ENCODE measurements at places on chromosomes 4 and X. TPM values are rescaled to one million over a fixed set of nuclear protein-coding genes. Genes with fewer than 3 reads are reported as not detected.

The BTC gene
- 7.1 TPM for total RNA-seq

The TRIM75 gene
- total RNA-seq = 0.09 TPM

The IGSF1 gene
- total RNA-seq = 90.7 TPM

The ODAM gene
- not detected for total RNA-seq

The TMPRSS11A gene
- not detected for total RNA-seq

The RPS6KA6 gene
- total RNA-seq = 4.0 TPM

The NPY2R gene
- under 0.01 TPM for total RNA-seq

GRCh38 chr4:15398001-15398400, 29.8 kb upstream of the C1QTNF7 start:
- no peak for DNase-seq

DNA sequence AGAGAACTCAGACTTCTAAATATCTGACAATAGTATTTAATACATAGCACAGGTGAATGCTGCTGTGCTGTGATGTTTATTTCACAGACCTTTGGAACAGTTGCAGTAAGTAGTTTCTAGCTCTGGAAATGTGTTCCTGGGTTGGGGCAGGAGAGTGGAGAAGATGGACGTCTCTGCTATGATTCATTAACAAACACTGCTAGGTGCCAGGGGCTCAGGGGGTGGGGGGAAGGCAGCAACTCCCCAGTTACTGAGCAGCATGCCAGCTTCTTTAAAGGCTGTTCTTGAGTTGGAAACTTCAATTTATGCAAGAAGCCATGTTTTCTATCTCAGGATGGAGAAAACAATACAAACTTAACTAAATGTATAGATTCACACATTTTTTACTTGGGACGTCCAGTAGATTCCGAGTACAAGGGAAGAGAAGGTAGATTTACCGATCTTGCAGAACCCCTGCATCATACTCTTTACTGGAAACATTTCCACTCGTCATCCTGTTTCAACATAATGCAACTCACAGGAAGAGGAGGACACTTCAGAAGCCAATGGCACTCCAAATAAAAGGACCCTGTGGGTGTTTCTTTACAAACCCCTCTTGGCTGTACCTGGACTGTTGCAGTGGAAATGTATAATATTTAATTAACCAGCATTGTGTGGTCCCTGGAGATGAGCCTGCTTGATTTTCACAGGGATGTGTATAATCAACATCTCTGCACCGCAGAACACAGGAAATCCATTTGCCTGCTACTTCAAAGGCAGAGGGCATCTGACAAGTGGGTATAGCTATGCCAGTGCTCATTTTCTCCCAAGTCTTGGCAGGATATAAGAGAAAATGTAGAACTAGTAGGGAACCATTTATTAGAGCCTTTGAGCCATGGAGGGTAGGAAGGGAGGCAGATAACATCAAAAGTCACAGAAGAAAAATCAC, 171.4 kb downstream of the SH3KBP1 start:
- no peak for DNase-seq

DNA sequence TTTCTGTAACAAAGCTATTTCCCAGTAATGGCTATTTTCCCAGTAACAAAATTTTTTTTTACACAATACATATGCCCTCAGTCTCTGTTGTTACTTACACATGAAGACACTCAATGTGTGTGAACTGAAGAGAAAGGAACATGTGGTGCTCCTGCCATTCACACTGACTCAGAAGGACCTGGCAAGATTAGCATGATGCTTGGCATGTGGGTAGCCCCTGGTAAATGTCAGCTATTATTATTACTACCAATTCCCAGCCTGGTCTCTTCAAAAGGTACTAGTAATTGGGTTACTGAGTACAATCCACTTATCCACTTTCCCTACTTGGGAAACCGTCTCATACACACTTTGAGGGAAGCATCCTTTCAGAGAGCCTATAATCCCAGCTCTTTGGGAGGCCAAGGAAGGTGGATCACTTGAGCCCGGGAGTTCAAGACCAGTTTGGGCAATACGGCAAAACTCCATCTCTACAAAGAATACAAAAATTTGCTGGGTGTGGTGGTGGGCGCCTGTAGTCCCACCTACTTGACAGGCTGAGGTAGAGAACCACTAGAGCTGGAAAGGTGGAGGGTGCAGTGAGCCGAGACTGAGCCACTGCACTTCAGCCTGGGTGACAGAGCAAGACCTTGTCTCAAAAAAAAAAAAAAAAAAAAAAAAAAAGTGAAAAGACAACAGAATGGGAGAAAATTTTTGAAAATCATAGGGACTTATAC, 14.6 kb downstream of the RBBP7 start:
- no peak for DNase-seq

- no peak for DNase-seq
Observed at GRCh38 chr4:37675587-37676290, 10.4 kb downstream of the RELL1 start.

GRCh38 chr4:3759236-3759635, 6.9 kb upstream of the ADRA2C start:
- no peak for DNase-seq

DNA sequence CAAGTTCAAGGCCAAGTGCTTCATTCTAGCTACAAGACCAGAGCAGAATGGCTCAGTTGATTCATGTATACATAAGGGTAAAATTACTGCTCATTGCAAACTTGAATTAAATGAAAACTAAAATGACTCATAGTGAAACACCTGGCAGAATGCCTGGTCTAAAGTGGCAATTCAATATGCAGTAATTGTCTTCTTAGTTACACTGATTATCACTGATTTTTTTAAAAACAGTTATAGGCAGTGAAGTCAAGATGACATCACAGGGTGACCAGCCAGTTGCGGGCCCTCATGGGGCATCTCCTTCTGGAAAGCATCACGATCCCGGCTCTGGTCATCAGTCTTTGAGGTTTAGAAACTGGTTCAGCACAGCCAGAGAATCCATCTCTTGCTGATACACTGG, 154.2 kb downstream of the RAB28 start:
- DNase-seq = no peak

- DNase-seq = no peak
Observed at GRCh38 chr4:86611757-86612156, 17.6 kb downstream of the PTPN13 start.

GRCh38 chrX:1385253-1386223, 6.4 kb downstream of the SLC25A6 start:
- peak; percentile 13 for DNase-seq
